ENCODE measurements at places on chromosomes 4 and X.

- no peak for DNase-seq
Observed at GRCh38 chr4:2286904-2287593, 25.1 kb upstream of the MXD4 start.

DNA sequence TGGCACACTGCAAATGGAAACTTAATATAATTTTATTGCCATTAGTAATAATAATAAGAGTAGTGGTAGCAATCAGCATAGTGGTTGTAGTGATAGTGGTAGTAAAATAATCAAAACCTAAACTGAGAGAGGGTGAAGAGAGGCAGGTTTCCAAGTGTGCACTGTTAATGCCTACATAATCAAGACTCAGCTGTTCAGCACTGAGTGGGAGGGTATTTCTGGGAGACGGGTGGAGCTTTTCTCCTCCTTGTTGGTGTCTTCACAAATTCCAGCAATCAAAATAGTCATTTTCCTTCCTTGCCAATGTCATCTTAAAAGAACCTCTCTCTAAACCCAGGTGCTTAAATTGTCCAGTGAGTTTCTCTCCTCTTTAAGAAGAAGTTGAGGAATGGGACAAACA lies 18.6 kb downstream of the CCDC149 start:
- no peak for DNase-seq

DNA sequence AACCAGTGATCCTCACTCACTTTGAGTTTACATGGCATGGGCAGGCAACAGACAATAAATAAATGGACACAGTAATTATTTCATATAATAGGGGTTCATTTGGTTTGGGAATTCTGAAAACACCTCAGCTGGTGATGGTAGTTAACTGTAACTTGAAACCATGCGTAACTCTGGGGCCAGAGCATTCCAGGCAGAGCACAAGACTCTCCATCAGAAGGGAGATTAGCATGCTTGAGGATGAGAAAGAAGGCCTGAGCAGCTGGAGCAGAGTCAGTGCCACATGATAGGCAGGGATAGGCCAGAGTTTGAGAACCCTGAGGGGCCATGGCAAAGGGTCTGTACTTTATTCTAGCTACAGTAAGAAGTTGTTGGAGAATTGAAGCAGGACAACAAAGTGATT lies 56.3 kb upstream of the CXCL8 start:
- DNase-seq, result no peak

DNA sequence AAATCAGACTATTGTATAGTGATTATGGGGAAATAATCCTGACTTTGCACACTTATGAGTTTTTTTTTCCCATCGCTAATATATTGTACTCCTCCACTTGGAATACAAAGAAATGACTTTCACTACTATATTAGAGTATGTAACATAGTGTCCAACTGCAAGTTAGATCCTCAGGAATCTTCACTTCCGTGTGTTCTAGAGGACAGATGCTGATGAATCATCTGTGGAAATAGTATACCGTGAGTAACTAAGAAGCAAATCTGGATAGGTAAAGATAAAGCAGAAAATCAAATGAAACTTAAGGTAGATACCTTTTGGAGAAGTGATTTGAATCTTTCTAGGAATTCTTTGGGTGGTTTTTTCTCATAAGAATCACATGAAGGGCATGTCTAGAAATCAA lies 8.3 kb downstream of the IL21 start:
- no peak for DNase-seq

DNA sequence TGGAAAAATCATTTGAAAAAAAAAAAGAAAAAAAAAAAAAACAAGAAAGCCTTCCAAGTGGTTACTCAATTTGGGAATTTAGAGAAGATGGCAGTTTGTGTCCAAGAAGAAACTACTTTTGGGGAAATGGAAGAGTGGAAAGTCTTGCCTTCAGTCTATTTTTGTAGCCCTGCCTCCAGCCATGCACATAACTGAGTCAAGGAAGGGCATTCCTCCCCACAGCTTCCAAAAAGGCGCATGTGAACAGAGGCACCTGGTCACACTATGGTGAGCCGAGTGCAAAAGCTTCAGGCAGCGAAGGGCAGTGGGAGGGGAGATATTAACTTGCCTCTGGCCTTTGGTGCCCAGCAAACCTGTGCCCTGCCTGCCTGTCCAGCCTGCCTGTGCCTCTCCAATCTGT lies 163.7 kb downstream of the SMIM20 start:
- DNase-seq, result no peak

GRCh38 chrX:38357747-38358673 lies 5.6 kb downstream of the OTC start:
- DNase-seq, result no peak

- DNase-seq, result no peak
Observed at GRCh38 chrX:2497961-2498780, 2.6 kb downstream of the DHRSX start.

DNA sequence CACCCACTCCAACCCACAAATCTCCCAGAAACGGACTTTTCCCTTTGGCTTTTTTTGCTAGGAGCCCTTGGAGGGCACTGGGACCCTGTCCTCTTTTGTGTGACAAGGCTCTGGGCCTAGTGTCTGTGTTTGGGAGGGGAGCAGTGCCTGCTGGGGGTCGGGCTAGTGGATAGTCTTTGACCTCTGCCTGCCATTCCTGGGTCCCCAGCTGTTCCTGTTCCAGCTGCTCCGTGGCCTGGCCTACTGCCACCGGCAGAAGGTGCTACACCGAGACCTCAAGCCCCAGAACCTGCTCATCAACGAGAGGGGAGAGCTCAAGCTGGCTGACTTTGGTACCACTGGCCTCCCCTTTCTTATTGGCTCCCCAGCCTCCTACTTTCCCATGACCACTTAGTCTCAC lies 6.7 kb upstream of the USP11 start:
- no peak for DNase-seq

DNA sequence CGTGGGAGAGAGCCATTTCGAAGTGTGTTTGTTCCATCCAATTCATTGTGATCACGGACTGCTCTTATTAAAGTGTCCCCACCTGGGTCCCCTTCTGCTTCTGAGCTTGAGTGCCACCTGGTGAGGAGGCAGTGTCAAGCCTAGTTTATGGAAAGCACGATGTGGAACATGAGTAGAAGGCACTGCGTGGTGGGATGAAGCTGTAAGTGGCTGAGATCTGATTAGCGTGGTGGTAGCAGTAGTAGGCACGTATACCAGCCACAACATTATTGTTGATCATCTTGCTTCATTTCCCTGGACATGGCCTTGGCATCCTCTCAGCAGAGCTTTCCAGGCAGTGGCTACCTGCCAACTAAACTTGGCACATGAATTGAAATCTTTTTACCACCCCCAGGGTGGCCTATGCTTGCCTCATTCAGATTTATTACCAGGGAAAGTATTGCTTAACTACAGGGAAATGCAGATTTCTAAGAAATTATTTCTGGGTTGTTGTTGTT lies 46.4 kb downstream of the GPAT3 start:
- DNase-seq, result no peak

Measured in GM13977 (cell line).